Naive thymus-derived CD4-positive, alpha-beta T cell (primary cell): ENCODE measurements at places on chromosomes 12 and 14.

- no peaks in the 10 kb centered on the region for H3K4me1 ChIP-seq
- H3K4me3 ChIP-seq = no peak overlapping the region
- no peak overlapping the region for H3K27ac ChIP-seq
- no peaks in the 10 kb centered on the region for H3K27me3 ChIP-seq
Observed at GRCh38 chr12:109329686-109330085, 18.0 kb upstream of the MYO1H start.

DNA sequence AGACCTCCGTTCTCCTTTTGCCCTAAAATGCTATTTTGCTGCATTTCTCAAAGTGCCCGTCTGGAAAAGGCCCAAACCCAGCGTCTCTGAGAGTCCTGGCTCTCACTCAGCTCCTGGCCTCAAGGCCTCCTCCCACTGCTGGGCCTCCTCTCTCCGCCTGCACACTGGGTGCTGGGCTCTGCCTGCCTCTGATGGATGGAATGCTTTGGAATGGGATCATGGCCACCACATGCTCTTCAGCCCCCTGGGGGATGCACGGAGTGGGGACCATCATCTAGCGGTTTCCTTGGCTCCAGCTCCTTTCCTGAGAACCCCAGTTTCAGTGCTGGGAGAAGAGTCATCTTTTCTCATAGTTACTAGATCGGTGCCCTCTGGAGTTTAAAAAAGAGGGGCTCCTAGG is 65.2 kb downstream of the KDM2B start:
- H3K4me1 ChIP-seq = no peaks in the 10 kb centered on the region
- no peak overlapping the region for H3K27ac ChIP-seq
- DNase-seq = no peak
- no peak overlapping the region for H3K4me3 ChIP-seq
- no peaks in the 10 kb centered on the region for H3K36me3 ChIP-seq

DNA sequence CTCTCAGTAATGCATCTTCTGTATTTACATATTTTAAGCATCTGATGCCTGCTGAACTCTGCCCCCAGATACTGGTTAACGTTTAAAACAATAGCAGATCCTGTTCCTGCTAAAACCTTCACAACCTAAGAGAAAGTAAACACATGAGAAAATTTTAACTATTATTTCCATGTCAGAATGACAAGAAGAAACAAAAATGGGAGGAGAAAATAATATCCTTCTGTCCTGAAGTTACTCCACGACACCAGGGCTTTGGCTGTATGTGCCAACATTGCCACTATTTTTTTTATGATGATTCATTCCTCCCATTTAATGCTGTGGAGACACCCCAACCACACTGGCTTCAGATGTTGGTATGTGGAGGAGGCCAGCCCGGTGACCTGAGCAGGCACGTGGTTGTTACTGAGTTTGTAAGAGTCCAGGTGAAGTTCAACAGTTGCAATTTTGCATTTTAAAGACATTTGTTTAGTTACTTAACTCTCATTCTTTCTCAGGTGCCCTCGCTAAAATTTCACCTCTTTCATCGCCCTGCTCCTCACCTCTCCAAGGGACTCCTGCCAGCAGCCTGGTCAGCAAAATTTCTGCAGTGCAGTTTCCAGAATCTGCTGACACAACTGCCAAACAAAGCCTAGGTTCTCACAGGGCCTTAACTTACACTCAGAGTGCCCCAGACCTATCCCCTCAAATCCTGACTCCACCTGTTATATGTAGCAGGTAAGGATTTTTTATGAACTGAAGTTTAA is 65.5 kb upstream of the SLCO1C1 start:
- no peak overlapping the region for H3K27ac ChIP-seq
- H3K27me3 ChIP-seq = no peaks in the 10 kb centered on the region

GRCh38 chr14:100608586-100609330 is 21.5 kb upstream of the BEGAIN start:
- no peak overlapping the region for H3K4me3 ChIP-seq
- H3K27ac ChIP-seq = no peak overlapping the region
- H3K27me3 ChIP-seq = no peaks in the 10 kb centered on the region
- no peaks in the 10 kb centered on the region for H3K4me1 ChIP-seq

GRCh38 chr12:130131801-130132200 is 30.5 kb upstream of the FZD10 start:
- no peaks in the 10 kb centered on the region for H3K36me3 ChIP-seq
- no peak for DNase-seq
- no peak overlapping the region for H3K27ac ChIP-seq
- no peak overlapping the region for H3K4me3 ChIP-seq
- no peaks in the 10 kb centered on the region for H3K27me3 ChIP-seq

DNA sequence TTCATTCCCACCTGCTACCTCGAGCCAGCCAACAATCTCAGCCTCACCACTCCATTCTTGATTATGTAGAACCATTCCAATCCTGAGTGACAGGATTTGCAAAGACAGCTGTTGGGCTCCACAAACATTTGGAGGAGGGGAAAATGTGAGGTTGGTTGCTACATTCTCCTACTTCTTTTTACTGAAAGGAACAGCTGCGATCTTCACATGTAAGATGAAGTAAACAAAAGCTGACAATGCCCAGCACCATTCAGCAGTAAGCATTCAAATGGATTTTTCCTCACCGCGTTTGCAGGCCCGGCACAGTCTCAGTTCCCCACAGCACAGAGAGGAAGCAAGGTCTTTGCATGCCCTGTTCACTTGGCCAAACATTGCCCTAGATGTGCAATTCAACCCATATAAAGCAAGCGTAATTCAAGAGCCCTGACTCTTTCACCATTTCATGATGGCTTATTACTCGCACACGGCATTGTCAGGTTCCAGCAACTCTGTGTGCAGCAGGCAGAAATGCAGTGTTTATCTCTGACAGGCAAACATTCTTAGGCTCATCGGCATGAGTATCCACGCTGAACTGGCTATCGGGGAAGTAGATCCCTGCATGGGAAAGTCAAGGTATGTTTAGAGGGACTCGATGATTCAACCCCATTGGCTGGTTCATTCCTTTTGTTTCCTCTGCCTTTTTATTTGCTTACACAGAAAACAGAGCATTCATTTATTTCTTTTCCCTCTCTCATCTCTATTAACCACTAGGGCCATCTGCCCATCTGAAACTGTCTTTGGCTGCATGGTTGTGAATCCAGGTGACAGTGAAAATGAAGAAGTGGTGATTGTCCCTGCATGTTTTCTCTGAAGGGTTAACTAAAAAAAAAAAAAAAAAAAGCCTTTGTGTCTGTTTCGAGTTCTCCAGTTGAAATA is 236.1 kb upstream of the PLEKHG7 start:
- H3K27ac ChIP-seq = no peak overlapping the region
- no peak for DNase-seq
- H3K4me1 ChIP-seq = peaks cover 4% of the 10 kb centered on the region

DNA sequence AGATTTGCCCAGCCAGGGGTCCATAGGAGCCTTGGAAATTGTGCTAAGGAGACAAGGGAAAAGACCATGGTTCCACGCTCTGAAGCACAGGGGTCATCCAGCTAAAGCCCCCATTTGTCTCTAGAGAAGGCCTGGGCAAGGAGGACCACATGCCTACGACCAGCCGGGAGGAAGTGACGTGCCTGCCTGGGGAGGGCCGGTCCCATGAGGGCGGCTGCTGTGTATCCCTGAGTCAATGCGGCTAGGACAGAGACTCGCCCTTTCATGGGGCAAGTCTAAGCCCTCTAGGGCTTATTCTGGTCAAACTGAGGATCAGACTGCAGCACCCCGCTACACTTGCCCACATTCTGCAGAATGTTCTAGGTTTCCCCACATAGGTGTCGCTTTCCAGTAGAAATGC is 20.6 kb upstream of the RIN3 start:
- no peak overlapping the region for H3K27ac ChIP-seq
- H3K4me3 ChIP-seq = no peak overlapping the region
- no peaks in the 10 kb centered on the region for H3K36me3 ChIP-seq
- no peak for DNase-seq

DNA sequence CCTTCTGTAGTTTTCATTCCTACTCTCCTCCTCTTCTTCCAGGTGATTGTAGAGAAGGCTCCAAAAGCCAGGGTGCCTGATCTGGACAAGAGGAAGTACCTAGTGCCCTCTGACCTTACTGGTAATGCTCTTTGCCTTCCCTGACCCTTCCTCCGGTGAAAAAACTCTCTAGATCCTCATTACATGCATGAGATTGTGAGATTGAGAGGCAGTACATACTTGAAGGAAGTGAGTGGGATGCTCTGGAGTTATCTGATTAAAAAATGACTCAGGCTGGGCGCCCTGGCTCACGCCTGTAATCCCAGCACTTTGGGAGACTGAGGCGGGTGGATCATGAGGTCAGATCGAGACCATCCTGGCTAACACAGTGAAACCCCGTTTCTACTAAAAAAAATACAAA is 5.3 kb downstream of the GABARAPL1 start:
- H3K27ac ChIP-seq = no peak overlapping the region
- H3K4me1 ChIP-seq = peaks cover 22% of the 10 kb centered on the region

DNA sequence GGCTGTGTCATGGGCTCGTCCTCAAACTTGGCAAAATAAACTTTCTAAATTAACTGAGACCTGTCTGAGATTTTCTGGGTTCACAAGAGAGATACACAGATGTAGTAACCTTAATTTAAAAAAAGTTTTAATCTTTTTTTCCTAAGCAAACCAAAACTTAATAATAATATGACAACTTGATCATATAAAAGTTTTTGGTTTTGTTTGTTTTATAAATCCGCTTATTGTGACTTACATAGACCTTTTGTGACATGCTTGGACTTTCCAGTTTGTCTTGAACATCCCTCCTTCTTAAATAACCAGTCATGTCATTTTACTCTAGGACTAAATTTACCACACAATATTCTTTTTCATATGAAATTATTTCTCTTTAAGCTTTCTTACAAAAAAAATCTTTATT is 8.5 kb downstream of the RDH12 start:
- H3K36me3 ChIP-seq = no peaks in the 10 kb centered on the region
- no peaks in the 10 kb centered on the region for H3K27me3 ChIP-seq
- no peak overlapping the region for H3K4me3 ChIP-seq
- no peak overlapping the region for H3K27ac ChIP-seq

- no peak for DNase-seq
- no peak overlapping the region for H3K4me3 ChIP-seq
- H3K4me1 ChIP-seq = no peaks in the 10 kb centered on the region
- no peak overlapping the region for H3K27ac ChIP-seq
Observed at GRCh38 chr12:6843118-6843902, 2.6 kb downstream of the GNB3 start.

DNA sequence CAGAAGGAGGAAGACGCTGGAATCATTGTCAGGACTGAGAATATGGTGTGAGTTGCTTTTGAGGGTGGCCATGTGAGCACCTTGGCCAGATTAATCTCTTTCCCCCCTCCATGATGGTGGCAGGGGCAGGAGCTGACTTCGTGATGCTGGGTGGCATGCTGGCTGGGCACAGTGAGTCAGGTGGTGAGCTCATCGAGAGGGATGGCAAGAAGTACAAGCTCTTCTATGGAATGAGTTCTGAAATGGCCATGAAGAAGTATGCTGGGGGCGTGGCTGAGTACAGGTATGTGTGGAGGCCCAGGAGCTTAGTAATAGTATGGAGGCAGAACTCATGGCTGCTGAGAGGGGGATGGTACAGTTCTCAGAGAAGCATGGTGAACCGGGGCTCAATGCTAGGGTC is 4.3 kb downstream of the TINF2 start:
- no peak overlapping the region for H3K4me3 ChIP-seq
- no peak for DNase-seq
- no peaks in the 10 kb centered on the region for H3K27me3 ChIP-seq
- H3K4me1 ChIP-seq = peaks cover 27% of the 10 kb centered on the region
- peaks cover 58% of the 10 kb centered on the region for H3K36me3 ChIP-seq

- no peak for DNase-seq
- no peak overlapping the region for H3K27ac ChIP-seq
- no peaks in the 10 kb centered on the region for H3K36me3 ChIP-seq
Observed at GRCh38 chr12:58884916-58885315, 35.4 kb downstream of the LRIG3 start.

GRCh38 chr14:23056956-23057756 is at the start of gene CDH24:
Gene CDH24, minus strand, starts transcription at chr14:23057520. Its CDS starts 1,787 bp downstream, at chr14:23055733.
- peak within 1 kb of the TSS; percentile 58 for H3K27ac ChIP-seq
- peaks cover 34% of the 10 kb centered on the region for H3K36me3 ChIP-seq
- H3K4me1 ChIP-seq = peaks cover 9% of the 10 kb centered on the region
- H3K27me3 ChIP-seq = no peaks in the 10 kb centered on the region

- H3K4me3 ChIP-seq = no peak overlapping the region
- H3K27ac ChIP-seq = no peak overlapping the region
- no peaks in the 10 kb centered on the region for H3K36me3 ChIP-seq
- no peaks in the 10 kb centered on the region for H3K27me3 ChIP-seq
Observed at GRCh38 chr14:27127838-27128237, 530.0 kb upstream of the NOVA1 start.

DNA sequence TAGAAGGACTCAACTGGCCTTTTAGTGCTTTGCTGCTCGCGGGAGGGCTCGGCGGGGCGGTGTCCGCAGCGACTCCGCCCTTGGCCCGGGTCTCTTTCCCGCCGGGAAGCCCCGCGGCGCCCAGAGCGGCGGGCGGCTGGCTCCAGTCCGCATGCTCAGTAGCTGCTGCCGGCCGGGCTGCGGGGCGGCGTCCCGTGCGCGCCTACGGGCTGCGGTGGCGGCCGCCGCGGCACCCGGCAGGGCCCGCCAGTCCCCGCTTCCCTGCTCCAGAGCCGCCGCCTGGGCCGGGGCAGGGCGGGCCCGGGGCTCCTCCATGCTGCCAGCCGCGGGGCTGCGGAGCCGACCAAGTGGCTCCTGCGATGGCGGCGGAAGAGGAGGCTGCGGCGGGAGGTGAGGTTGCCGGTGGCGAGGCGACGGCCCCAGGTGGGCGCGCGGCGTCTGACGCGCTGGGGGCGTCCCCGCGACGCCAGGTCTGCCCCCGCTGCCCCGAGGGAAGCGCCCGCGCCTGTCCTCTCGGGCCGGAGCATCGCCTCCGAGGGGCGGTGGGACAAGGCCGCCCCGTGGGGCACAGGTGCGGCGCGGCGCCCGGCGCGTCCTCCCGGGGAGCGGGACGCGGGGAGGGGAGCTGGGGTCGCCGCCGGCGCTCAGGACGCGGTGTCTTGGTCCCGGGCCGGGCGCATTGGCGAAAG is at the start of gene BMAL2:
Gene BMAL2, plus strand, starts transcription at position 123 of the 689 bp plus-strand sequence. Its CDS starts 237 bp downstream, at position 360.
- DNase-seq = peak; percentile 25
- H3K4me1 ChIP-seq = peaks cover 4% of the 10 kb centered on the region
- no peaks in the 10 kb centered on the region for H3K27me3 ChIP-seq
- H3K4me3 ChIP-seq = peak within 1 kb of the TSS; percentile 46
- H3K27ac ChIP-seq = no peak within 1 kb of the TSS
- no peaks in the 10 kb centered on the region for H3K36me3 ChIP-seq

DNA sequence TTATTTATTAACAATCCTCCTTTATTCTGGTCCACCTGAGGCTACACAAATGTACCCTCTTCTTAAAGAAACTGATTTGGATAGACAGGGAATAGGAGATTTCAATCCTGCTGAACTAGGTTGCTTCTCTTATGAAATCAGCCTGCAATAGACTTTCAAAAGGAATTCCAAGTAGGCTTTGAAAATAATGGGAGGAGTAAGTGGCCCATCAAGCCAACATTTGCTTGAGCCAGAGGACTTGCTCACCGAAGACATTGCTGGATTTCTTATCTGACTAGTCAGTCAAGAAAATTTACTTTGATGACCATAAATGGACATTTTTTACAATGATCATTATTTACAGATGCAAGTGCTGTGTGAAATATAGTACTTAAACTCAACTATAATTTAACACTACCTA is 82.8 kb upstream of the RASSF8 start:
- DNase-seq = no peak
- H3K4me1 ChIP-seq = no peaks in the 10 kb centered on the region
- no peak overlapping the region for H3K4me3 ChIP-seq
- H3K27ac ChIP-seq = no peak overlapping the region

- H3K4me1 ChIP-seq = no peaks in the 10 kb centered on the region
- H3K27me3 ChIP-seq = no peaks in the 10 kb centered on the region
- H3K27ac ChIP-seq = no peak overlapping the region
Observed at GRCh38 chr12:130981074-130981742, 27.5 kb downstream of the ADGRD1 start.
